ENCODE measurements at places on chromosomes 12 and 14.

- no peak for DNase-seq
Observed at GRCh38 chr14:96827290-96827689, 30.1 kb downstream of the VRK1 start.

GRCh38 chr14:97571866-97572555 lies 774.8 kb downstream of the VRK1 start:
- no peak for DNase-seq

DNA sequence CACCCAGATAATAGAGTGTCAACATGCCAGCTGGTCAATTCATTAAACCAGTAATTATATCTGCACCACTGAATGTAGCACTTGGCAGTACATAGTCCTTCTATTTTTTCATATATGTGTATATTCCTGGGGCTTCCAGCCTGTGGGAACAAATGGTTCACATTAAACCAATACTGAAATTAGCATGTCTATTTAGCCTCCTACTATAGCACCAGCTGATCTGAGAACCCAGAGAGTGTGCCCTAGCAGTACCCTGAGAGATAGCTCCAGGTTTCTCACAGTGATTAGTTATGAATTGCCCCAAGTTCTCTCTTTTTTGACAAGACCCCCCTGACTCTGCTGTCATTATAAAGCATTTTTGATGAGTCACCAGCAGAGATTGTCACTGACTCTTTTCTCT lies 1097.3 kb upstream of the FLRT2 start:
- no peak for DNase-seq

GRCh38 chr14:34252227-34252626 lies 209.8 kb downstream of the SPTSSA start:
- DNase-seq, result no peak

GRCh38 chr12:124347805-124348658 lies 53.1 kb downstream of the RFLNA start:
- peak; percentile 24 for DNase-seq

- no peak for DNase-seq
Observed at GRCh38 chr12:95054206-95054605, 19.2 kb downstream of the NR2C1 start.

DNA sequence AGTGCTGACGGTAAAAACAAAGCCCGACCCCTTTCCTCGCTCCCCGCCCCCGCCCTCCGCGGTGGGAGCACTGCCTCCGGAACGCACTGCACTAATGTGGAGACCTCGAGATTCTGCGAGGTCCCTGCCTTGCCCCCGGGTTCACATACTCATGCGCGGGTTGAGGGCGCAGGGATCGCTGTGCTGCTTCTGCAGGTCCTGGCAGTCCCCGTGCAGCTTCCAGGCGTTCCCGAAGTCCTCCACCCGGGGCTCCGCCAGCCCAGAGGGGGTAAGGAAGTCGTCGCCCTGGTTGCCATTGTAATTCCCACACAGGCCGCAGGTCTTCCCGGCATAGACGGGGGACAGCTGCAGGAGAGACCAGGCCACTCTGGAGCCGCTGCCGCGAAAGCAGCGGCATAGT lies 66.8 kb downstream of the VWF start:
- no peak for DNase-seq

Data from T-helper 9 cell (primary cell).